ENCODE measurements at places on chromosomes 16 and 17.

DNA sequence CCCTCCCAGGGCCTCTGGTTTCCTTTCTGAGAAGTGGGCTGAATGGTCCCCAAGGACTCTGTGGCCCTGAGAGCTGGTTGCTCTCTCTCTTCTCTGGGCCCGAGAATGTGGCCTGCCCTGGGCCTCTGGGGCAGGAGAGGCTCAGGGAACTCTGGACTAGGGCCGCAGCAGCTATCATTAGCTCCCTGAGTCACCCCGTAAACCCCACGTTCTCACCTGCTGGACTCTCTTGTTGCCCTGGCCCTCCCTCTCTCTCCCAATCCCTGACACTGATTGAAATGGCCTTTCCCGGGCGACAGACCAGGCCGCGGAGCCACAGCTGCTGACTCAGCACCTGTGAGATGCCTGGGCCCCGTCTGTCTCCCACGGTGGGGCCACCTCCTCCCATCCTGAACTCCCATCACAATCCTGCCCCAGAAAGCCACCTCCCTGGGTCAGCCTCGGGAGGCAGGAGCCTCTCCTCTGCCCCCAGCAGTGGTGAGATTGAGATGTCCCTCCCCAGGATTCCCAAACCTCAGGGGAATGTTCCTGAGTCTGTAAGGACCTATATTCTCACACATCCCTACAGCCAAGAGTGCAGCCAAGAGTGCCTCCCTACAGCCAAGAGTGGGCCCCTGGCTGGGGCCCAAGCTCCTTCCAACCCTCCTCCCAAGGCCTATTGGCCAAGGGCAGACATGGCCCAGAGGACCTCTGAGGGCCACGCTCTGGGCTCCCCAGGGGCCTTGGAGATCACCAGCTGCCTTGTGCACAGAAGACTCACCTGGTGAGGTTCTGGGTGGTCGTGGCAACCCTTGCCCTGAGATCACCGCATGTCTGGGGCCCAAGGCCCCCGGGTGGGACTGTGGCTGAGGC lies 470 bp downstream of the TRPV3 start:
- no peak for DNase-seq

- no peak for DNase-seq
Observed at GRCh38 chr17:7213895-7214299, 5.7 kb downstream of the DLG4 start.

DNA sequence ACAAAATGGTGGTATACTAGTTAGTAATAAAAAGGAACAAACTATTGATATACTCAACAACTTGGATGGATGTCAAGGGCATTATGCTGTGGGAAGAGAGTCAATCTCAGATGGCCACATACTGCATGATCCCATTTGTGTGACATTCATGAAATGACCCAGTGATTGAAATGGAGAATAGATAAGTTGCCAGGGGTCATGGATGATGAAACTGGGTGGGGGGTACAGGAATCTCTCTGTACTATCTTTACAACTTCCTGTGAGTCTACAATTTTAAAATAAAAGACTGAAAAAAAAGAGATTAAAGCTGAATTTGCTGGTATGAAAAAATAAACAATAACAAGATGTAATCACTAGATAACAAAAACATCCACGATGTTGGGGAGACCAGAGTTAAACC lies 70.5 kb upstream of the CDYL2 start:
- DNase-seq: no peak

DNA sequence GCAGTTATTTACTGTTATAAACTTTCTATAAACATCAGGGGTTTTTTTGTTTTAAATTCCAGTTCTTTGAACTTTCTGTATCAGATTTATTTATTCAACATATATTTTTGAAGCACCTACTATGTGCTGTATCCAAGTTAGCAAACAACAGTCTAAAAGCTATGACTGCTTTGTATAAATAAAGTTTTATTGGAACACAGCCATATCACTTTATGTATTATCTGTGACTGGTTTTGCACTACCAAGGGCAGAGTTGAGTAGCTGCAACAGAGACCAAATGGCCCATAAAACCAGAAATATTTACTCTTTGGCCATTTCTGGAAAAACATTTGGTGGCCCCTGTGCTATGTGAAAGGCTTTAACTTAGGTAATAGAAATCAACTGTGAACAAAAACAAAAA lies 110.2 kb upstream of the ERCC4 start:
- no peak for DNase-seq

Data from activated naive CD4-positive, alpha-beta T cell treated with anti-CD3 and anti-CD28 coated beads, Interleukin-2, amount 50 U/mL, for 16 hours (primary cell).